ENCODE measurements at places on chromosomes 7 and 10.

DNA sequence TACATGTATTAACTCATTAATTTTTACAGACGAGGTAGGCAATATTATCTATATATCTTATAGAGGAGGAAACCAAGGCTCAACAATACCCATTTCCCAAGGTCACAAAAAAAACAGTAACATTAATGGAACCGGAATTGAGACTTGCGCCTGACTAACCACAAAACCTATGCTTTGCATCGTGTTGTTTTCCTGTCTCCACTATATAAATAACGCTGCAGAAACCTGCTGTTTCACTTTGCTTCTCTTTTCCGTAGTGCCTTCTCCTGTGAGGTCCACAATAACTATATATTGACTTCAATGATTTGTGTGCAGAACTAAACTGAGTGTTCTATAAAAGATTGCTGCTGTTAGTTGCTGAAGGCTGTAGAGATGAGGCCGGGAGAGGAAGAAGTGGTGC, 97.7 kb upstream of the RPA3 start:
- DNase-seq, result no peak

GRCh38 chr10:107264742-107265141, 100.2 kb upstream of the SORCS1 start:
- DNase-seq, result no peak

DNA sequence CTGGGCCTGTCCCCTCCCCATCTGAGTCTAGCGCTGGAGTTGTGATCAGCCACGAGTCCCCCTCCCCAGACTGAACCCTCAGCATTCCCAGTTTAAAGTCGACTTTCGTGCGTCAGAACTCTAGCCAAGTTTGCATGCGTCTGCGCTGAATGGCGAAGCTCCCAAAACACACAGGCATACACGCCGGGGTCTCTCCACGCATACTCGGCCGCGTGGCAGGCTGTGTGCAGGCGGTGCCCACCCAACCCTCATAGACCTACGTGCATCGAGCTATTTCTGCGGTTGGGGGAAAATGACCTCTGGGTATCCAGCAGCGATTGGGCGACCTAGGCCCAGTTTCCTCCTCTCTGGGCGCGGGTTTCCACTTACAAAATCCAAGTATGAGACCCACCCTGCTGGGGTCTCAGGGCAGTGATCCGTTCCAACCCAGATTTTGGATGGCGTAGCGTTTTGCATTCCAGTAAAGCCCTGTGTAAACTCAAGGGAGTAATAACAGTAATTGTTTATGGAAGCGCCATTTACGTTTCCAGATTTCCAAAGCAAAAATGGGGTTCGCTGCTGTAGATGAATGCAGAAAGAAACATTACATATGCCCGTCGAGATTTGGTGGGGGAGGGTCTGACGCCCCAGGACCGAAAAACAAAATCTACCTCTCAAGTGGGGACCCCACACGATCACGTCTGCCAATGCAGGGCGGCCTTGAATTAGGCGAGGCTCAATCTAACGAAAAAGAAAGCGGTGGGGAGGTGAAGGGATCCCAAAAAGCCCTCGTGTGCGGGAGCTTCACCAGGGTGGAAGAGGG, 2.0 kb upstream of the HMX3 start:
- no peak for DNase-seq

- no peak for DNase-seq
These were observed 240.4 kb downstream of the KIAA1217 start for GRCh38 chr10:24449321-24449740.

GRCh38 chr7:48718731-48719378, 205.5 kb upstream of the CDC14C start:
- no peak for DNase-seq

Measured in stimulated activated CD4-positive, alpha-beta T cell treated with anti-CD3 and anti-CD28 coated beads, TNF-alpha, amount 100 ng/mL, for 48 hours (primary cell).